ENCODE measurements at places on chromosomes 3 and 15.

- no peak for DNase-seq
Observed at GRCh38 chr3:67920311-67920710, 265.9 kb upstream of the SUCLG2 start.

DNA sequence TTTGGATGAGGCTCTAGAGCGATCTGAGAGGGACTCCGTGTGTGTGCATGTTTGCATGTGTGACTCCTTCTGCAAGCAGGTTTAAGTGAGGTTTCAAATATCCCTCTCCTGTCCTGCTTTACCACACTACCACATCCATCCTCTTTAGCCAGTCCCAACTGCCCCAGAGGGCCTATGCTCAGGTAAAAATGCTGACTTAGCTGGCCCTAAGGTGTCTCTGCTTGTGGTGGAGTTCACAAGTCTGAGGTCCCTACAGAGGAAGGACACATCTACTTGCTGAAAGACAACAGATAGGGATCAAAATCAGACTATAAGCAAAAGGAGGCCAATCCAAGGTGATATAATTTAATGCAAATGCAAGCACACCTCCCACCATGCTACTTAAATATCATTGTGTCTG lies 87.2 kb downstream of the B3GNT5 start:
- no peak for DNase-seq

DNA sequence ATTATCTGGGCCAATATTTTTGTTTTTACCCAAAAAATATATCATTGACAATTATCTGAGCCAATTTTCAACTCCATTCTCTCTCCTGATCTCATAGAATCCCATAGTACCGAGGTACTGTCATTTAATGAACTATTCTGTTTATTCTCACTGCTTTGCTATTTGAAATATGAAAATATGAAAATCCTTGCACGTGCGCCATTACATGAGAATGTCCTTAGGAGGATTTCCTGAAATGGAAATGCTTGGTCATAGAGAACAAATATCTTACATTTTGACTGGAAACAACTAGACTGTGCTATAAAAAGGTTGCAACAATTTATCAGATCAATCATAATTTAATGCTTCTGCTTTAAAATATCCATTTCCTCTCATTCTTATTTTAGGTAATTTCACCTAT lies 18.3 kb downstream of the FRMD4B start:
- DNase-seq = no peak

- DNase-seq = no peak
Observed at GRCh38 chr3:172101107-172101506, 61.7 kb downstream of the FNDC3B start.

DNA sequence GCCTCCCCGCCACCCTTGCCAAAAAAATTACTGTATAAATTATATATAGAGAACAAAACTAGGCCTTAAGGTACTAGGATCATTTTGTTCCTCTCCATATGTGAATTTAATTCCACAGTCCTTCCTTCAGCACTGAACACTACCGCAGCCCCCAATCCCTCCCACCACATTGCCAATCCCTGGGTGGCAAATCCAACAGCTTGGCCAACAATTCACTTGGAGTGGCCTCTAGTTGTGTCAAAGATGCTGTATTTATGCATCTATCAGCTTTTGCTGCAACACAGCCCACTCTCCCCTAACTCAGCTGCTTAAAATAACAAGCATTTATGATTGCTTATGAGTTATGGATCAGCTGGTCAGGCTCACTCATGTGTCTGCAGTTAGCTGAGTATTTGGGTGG lies 18.6 kb downstream of the GPD1L start:
- no peak for DNase-seq

GRCh38 chr15:37122703-37123102 lies 22.4 kb upstream of the MEIS2 start:
- no peak for DNase-seq

GRCh38 chr15:67066959-67067853 lies 1.8 kb downstream of the SMAD3 start:
- DNase-seq = no peak

DNA sequence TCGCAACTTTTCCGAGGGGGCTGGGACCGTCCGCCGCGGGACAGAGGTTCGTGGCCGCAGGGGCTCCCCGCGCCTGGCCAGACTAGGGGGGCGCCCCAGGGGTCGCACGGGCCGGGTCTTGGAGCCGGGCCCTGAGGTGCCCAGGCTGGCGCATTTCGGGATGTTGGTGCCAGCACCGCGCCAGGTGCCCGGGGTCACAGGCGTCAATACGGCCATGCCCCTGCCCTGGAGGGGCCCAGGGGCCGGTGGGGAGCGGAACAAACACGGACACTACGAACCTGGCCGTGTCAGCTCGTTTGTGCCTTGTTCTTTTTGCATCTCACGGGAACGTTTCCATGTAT lies 366 bp downstream of the TM6SF1 start:
- DNase-seq = no peak

- no peak for DNase-seq
Observed at GRCh38 chr15:61889706-61890105, 170.5 kb downstream of the VPS13C start.

- no peak for DNase-seq
Observed at GRCh38 chr3:131922356-131922755, 112.5 kb downstream of the CPNE4 start.

Measured in right atrium auricular region (tissue), 2 donors.